Keratinocyte (primary cell): ENCODE measurements at places on chromosomes 1 and 21. TPM values are rescaled to one million over a fixed set of nuclear protein-coding genes. Genes with fewer than 3 reads are reported as not detected.

- DNase-seq, result no peak
These were observed at the start of gene AGPAT3 for GRCh38 chr21:43864962-43865539. Gene AGPAT3, plus strand, starts transcription at chr21:43865223. Its CDS starts 94,459 bp downstream, at chr21:43959682.

- no peak for DNase-seq
These were observed 213.8 kb upstream of the C1orf174 start for GRCh38 chr1:4113897-4114296.

DNA sequence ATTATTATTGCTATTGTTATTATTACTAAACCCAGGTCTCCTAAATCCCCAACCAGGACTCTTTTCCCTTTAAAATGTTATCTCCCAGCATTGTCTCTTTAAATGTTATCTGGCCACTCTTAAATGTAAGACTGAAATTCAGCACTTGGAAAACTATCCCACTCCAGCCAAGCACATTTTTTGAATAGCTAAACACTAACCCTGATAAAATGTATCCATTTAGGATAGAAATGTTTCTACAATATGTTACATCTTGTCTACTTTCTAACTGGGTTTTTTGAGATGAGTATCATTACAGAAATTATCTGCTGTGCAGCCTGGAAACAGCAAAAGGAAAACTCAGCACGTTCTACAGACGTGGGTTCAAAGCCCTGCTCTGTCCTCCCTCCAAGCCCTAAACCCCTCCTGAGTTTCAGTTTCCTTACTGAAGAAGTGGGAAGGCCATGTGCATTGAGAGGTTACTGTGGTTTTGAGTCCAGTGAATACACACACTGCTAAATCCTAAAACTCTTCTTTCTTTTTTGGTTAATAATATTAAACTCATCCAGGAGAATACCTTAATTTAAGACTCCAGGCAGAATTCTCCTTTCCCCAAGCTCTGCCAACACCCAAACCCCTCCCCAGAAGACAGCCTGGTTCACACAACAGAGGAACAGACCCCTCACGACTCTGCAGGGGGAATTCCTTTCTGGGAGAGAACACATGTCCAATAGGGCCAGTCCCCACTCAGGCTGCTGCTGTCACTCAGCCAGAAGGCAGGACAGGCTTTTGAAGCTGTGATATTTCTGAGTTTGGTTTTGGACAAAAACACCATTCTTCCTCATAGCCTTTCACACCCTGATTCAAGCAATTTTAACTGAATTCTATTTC is 41.9 kb downstream of the HIVEP3 start:
- no peak for DNase-seq

DNA sequence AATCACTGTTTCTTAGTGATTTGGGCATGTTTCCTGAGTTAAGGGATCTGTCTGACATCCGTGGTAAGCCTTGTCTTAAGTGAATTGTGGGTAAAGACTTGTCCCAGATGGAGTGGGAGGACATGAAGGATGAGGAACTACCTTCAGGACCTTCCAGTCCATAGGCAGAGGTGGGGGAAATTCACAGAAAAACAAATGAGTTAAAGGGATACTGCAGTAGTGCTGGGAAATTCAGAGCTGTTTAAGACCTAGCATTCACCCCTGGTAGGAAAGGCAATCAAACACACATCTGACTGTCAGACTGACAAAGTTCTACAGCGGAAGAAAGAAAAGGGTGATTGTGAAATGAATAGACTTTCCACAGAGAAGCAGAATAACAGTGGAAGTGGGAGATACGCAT is 3.0 kb downstream of the GNAT2 start:
- no peak for DNase-seq

- DNase-seq, result no peak
These were observed 116.6 kb downstream of the LMX1A start for GRCh38 chr1:165239873-165240272.

- peak; percentile 17 for DNase-seq
These were observed 11.0 kb downstream of the YIPF1 start for GRCh38 chr1:53878492-53879105.

DNA sequence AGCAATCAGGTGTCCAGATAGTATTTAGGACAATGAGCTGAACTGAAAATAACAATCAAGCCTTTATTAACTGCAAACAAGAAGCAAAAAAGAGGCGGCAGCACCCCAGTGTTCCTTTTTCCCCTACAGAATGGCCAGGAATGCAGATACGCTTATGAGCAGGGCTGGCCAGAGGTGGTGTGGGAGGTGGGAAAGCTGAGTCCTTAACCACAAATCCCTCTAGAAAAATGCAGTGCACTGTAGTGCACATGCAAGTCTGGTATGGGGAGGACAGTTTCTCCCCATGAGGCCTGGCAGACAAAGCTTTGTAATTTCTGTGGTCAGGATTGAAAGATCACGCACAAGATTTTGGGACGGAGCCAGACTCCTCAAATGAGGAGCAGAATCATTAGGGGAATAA is 10.7 kb upstream of the IFNAR1 start:
- no peak for DNase-seq

- no peak for DNase-seq
These were observed 9.5 kb downstream of the AK4 start for GRCh38 chr1:65157546-65157941.

- no peak for DNase-seq
These were observed 219.2 kb upstream of the RUNX1 start for GRCh38 chr21:35268261-35268660.

DNA sequence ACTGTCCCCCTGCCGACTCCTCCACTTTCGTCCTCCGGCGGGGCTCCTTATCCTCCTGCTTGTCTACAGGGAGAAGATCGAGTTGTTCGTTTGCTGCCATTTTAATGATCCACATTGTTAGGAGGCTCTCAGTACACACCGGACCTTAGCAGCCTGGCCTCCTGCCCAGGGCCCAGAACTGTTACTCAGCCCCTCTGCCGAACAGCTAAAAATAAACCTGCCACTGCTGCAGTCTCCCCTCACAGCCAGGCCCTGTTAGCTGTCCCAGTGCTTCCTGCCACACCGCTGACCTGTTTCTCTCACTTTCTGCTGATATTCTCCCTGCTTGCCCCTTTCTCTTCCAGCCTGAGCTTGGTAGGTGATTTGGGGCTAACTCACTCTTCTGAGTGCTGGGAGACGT is 8.3 kb downstream of the MAPKAPK2 start:
- no peak for DNase-seq

DNA sequence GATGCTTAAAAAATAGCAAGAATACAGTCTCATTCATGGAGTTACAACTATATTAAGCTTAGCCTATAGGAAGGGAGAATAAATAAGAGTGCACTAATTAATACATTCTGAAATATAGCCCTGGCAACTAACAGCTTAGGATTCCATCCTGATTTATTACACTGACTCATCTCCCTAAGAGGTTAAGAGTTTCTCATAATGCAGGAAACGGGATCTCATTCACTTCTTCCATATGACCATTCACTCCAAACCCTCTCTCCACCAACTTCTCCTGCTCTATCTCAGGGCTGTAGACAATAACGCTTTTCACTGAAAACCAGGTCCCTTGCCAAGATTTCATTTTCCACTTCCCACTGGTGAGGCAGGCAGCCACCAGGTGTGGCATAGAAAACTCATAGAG is 168.5 kb upstream of the PLD5 start:
- DNase-seq, result no peak

GRCh38 chr1:64396817-64397216 is 73.1 kb upstream of the CACHD1 start:
- DNase-seq, result no peak

DNA sequence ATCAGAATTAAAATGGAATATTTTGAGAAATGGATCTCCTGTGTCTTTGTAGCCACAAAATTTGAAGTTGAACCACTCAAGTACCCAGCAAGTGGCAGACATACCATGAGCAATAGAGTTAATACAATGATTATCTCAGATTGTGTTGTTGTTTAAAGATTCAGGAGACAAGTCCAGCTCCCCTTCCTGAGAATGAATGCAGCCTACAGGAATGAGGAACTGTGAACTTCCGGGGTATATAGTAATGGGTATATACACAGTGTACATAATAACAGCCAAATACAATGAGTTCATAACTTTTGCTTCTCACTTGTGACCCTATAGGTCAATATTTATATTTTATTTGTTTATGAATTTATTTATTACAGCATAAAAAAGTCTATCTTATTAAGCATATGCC is 445.0 kb downstream of the SETD4 start:
- DNase-seq, result no peak

Gene KCNK2
- polyA plus RNA-seq, result 0.10 to 0.33 TPM (median 0.17 TPM) in 3 replicates

Gene PADI2
- 0.09 to 0.23 TPM (median 0.13 TPM) in 3 replicates for polyA plus RNA-seq
